Activated T-helper 1 cell treated with anti-CD3 and anti-CD28 coated beads, Interleukin-2, amount 50 U/mL, for 16 hours (primary cell): ENCODE measurements at places on chromosomes 12 and 14.

- DNase-seq = no peak
Observed at GRCh38 chr12:96752211-96752610, 154.8 kb upstream of the NEDD1 start.

DNA sequence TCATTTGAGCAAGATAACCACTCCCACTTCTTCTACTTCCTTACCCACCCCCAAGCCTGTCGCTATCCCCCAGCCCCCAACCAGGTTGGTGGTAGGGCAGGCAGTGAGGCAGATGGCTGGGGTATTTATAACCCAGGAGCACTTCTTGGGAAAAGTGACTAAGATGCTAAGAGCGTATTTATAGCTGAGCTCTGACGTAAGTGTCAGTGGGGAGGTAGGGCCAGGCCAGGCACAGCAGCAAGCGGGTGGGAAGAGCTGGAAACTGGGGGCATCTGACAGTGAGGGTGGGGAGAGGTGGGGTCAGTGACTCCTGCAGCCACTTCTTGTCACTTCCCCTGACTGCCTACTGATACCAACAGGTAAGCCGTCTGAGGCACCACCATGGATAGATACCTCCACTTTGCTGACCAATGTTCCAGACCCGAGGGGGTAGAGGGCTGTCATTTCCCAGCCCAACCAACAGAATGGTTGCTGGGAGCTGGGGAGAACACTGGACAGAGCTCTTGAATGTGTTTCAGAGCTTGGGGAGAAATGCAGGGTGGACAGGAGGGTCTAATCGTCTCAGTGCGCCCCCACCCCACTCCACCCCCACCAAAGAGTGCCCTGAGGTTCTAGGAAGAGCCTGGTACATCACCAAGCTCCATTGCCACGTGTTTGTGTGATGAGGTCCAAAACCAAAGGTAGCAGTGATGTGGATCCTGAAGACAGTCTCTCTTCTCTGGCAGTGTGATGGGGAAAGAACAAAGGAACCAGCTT lies 2.7 kb upstream of the INHBE start:
- DNase-seq = no peak

DNA sequence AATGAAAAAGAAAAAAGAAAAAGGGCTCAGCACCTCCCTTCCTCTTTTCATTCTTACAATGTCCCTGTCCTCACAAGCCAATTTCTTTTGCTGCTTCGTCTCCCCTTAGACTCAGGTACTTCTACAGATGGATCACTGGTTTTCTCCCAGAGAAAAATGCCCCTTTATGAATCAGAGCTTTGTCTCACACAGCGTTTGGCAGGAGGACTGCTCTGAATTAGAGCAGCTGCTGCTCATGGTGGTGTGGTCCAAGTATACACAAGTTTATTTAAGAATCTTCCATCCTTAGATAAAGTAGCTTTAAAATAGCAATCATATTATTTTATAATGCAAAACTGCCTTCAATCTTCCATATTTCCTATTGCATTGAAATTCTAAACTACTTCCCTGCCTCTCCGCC lies 80.3 kb downstream of the SLC8A3 start:
- no peak for DNase-seq

- DNase-seq = peak; percentile 8
Observed at GRCh38 chr12:89494411-89495231, 30.0 kb downstream of the GALNT4 start.

DNA sequence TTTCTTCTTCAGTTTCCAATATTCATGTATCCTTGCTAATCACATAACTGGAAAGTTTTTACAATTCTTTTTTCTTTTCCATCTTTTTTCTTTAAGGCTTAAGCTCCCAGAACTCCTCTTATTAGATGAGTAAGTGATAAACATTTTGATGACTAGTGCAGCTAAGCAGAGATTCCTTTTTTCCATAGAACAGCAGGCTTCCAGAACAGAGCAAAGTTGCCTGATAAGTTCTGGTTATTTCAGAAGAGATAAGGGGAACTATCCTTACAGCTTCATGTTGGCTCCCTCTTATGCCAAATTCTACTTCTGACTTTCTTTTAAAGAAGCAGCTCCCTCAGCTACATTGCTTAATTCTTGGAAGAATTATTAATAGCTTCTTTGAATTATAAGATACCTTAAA lies 194.7 kb upstream of the FAR2 start:
- no peak for DNase-seq

DNA sequence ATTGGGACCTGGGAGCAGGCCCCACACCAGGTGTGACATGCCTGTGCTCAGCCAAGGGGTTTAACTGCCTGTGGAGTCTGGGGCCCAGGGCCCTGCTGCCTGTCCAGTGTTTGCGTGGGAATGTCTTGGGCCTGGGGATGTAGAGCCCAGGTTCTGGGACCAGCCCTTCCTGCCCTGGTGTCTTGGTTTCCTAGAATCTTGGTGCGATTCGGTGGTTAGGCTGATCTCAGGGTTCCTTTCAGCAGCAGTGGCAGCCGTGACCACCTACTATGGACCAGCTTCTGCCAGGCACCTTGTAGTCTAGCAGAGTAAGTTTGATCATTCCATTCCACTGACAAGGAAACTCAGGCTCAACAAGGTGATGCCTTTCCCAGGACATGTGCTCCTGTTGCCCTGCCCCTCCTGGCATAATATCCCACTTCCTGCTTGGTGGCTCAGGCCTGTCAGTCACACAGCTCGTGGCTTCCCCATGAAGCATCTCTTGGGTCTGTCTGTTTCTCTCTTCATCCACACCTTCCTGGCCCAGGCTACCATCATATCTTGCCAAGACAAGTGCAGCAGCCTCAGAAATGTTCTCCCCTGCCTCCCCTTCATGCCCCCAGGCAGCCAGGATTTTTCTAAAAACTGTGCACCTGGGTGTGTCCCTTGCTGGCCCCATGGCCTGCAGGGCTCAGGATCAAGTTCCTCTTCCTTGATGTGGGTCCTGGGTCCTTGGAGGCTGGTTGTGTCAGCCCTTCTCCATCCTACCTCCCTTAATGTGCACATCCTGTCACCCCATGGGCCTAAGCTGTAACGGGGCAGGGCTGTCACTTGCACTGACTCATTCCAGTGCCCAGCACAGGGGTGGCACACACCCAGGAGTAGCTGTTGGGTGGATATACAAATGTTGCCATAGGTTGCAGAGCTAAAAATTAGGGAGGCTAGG lies 101.6 kb downstream of the SLC25A47 start:
- no peak for DNase-seq

GRCh38 chr12:124914392-124915238 lies at the start of gene UBC:
Gene UBC, minus strand, starts transcription at chr12:124914650. Its CDS starts 879 bp downstream, at chr12:124913771.
- DNase-seq = peak; percentile 82

- DNase-seq = peak; percentile 21
Observed at GRCh38 chr14:44961151-44961553, 595 bp downstream of the KLHL28 start.

GRCh38 chr12:51270067-51270950 lies at the start of gene SMAGP:
Gene SMAGP, minus strand, starts transcription at chr12:51270415. Its CDS starts 1,137 bp downstream, at chr12:51269278.
- DNase-seq = no peak

GRCh38 chr12:121021754-121022153 lies 5.5 kb upstream of the C12orf43 start:
- no peak for DNase-seq

GRCh38 chr14:105069871-105070759 lies 4.9 kb upstream of the GPR132 start:
- DNase-seq = no peak

- no peak for DNase-seq
Observed at GRCh38 chr12:65184176-65184857, 14.9 kb downstream of the LEMD3 start.

GRCh38 chr12:94730847-94731246 lies 80.5 kb upstream of the TMCC3 start:
- no peak for DNase-seq

GRCh38 chr12:115079760-115080159 lies 395.8 kb upstream of the TBX3 start:
- no peak for DNase-seq

DNA sequence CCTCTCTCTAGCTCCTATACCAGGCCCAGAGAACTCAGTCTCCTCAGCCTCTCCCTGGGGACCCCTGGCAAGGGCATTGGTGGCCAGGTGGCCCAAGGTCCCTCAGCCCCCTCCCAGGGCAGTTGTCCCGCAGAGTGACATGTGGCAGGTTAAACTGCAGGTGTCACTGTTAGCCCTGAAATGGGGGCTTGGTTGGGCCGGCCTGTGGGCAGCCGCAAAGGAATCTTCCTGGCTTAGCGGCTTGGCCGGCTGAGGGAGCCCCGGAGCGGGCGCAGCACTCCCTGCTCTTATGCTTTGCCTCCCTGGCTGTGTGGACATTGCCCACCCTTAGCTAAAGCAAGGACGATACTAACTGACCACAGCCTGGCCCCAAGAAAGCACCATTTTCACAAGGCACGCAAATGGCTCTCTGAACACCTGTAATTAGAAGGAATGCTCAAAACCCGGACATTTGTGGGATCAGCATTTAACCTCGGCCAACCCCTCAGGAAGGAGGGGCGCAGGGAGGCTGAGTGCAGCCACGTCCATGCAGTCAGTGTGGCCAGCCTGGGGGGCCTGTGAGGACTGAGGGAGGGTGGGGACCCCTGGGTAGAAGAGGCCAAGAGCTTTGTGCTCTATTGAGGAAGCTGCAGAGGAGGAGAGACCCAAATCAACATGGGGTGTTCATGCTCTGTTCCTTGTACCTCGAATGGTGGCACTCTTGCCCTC lies 82.2 kb downstream of the PAPOLA start:
- no peak for DNase-seq

DNA sequence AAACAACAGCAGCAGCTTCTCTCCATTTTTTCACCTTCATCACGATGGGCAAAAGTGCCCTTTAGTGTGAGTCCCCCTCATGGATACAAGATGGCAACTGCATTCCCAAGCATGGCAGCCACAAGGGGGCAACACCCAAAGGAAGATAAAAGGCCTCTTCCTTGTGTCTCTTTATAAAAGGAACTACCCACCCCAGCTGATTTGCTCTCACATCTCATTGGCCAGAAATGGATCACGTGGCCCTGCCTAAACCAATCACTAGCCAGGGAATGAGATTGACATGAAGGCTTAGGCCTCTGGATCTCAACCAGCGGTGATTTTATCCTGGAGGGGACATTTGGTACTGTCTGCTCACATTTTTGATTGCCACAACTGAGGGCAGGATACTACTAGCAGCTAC lies 21.9 kb upstream of the IFT81 start:
- no peak for DNase-seq
